ENCODE measurements at places on chromosomes 4 and X.
A peak's percentile ranks its signal among the peaks of the same experiment; 100 is the strongest.

GRCh38 chrX:42096265-42096920 lies 173.0 kb upstream of the CASK start:
- DNase-seq, result peak; percentile 84

DNA sequence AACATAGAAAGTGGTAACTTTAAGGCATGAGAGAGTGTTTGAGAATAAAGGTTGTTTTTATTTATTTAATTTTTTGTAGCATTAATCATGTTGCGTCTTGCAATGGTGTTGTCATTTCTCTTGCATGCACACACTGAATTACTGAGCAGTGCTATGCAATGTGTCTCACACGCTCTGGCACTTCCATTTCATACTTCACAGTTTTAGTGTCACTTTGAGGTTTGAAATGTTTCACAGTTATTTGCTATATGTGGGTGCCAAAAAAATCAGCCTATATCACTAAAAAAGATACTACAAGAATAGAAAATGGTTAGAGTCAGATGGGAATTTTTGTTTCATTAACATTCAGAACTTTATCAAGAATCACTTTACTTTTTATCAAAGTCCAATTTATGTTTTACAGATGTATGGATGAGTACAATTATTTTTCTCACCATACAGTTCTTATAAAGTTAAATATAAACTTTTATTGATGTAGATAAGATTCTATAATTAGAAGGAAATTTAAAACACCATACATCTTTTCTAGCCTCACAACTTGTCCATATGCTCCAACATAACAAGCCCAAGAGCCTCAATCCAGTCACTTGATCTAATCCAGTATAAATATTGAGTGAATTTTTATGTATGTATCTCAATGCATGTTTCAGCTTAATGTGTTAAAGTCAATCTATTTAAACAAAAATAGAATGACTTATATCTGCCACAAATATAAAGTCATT lies 114.0 kb downstream of the IQCM start:
- no peak for DNase-seq

- DNase-seq, result peak; percentile 66
These were observed 533.9 kb downstream of the FSTL5 start for GRCh38 chr4:161629694-161630441.

- peak; percentile 44 for DNase-seq
These were observed 106.8 kb upstream of the MAGEA10 start for GRCh38 chrX:152245213-152245612.

DNA sequence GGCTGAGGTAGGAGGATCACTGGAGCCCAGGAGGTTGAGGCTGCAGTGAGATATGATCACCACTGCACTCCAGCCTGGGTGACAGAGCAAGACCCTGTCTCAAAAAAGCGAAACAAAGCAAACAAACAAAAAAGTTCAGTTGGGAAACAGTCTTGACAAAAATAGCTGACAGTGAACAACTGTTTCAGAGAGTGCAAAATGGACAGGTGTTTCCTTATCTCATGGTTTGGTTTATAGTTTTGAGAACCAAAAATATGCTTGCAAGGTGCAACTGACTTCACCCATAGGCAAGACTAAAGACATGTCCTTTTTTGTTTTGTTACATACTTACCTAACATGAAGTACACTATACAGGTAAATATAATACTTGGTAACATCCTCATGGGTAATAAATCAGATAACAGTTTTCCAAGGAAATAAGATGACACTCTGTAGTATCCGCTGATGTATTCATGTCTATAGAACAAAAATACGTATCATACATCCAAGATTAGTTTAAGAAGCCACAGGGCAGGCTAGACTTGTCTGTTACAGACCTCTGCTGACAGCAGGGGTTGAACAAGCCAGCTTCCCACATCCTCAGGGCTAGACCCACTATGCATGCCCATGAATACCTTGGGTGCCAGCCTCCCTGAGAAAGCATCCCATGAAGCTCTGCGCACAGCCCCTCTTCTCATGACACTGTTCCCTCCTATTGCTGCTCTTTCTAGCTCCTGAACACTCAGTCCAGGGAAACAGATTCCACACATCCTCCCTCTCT lies 59.3 kb downstream of the ABCG2 start:
- DNase-seq, result no peak

- DNase-seq, result no peak
These were observed 215.3 kb upstream of the AR start for GRCh38 chrX:67328476-67328875.

DNA sequence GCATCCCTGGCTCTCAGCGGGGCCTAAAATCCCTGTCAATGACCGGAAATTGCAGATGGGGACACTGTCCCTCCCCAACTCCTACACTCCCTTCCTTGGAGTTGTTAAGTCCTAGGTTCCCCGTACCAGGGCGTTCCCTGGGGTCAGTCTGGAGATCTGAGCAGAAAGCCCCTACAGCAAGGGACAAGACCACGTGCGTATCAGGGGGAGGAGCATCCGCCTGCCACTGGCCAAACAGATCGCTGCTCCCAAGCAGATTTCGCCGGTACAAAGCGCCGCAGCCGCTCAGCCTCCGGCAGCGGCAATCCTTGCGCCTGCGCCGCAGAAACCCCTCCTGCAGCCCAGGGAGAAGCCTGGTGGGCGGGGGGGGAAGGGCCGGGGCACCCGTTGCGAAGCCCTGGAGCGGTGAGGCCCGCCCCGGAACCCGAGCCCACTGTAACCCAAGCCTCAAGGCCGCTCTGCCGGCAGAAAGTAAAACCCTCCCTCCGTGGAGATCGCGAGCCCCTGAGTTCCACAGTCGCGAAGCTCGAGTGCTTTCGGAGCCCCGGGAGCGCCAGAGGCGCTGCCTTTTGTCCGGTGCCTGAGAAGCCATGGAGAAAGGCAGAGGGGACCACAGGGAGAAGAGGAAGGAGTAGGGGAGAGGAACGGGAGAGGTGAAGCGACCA lies 2.7 kb downstream of the CRMP1 start:
- DNase-seq, result peak; percentile 92

DNA sequence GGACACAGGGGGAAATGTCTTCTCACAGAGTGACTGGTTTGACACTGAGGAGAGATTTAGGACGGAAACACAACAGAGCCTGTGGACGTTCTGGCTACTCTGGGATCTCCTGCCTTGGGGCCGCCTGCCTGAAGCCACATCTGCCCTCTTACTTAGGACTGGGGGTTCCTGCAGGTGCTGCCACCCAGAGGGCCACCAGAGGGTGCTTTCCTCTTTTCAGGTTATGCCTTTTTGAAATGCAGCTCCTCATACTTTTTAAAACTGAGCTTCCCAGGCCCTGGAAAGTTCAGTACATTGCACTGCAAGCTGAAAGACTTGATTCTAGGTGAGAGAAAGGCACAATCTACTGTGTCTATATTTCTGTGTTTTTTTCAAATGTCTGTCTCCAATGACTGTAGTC lies 92.2 kb upstream of the PGRMC2 start:
- peak; percentile 60 for DNase-seq

DNA sequence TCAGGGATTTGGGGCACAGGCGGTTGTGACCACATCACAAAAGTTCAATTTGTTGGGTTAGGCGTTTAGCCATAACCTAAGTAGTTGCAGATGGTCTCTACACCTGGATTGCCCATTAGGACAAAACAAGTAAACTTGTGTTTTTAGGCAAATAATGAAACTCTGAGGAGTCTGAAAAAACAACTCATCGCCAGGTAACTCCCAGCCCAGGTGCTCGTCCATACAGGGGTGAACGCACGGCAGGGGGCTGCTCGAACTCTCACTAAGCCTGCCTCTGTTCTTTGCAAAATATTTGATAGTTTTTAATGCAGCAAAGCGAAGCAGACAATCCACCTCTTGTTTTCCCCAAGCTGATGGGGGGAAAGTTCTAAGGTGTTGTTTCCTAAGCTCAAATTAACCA lies 559 bp upstream of the RHOH start:
- no peak for DNase-seq

DNA sequence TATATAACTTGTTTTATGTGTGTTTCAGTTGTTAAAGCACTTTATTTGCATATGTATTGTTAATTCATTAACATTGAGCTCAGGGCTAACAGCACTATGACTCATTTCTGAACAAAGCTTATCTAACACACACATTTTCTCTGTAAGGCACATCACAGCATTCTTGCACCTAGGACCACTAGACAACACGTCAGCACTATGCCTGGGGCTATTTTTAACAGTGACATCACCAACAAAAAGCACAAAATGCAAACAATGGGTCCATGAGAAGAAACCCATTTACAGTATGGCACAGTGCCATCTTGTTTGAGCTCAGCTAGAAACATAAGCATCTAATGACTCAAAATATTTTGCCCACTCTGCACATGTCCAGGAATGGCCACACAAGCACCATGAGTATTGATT lies 124.4 kb downstream of the RELL1 start:
- DNase-seq, result no peak

DNA sequence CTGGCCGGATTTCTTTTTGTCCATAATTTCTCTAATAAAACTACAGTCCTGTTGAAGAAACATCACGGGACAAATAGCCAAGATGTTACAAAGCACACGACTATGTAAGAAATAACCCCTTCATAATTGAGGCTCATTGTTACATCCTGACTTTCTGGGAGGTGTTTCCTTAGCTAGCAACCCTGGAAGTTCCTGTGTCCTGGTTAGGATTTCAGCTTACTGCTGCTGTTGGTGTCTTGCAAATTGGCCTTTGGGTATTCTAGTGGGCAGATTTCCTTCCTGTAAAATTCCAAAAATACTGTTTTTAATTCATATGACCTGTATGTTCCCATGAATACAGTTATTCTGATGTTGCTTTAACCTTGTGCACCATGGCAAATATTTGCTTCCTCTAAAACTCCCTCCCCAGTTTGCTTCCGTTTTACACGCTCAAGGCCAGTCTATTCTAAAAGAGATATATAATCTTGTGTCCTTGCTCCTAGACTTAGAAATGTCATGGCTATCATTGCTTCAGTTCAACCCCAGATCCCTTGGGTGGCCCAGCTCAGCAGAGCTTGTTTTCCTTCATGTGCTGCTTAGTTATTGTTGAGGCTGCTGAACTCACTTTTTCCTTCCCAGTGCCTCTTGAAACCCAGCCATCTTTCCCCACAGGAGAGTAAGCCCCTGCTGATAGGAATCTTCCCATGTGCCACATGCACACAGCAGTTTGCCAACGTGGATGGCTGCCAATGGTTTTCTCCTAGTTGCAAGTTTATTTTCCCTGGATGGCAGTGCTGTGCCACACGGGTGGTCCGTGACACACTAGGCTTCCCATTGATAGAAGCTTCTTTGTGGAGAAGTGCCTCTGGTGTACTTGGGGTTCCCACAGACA lies 75.8 kb downstream of the TSPAN7 start:
- no peak for DNase-seq

DNA sequence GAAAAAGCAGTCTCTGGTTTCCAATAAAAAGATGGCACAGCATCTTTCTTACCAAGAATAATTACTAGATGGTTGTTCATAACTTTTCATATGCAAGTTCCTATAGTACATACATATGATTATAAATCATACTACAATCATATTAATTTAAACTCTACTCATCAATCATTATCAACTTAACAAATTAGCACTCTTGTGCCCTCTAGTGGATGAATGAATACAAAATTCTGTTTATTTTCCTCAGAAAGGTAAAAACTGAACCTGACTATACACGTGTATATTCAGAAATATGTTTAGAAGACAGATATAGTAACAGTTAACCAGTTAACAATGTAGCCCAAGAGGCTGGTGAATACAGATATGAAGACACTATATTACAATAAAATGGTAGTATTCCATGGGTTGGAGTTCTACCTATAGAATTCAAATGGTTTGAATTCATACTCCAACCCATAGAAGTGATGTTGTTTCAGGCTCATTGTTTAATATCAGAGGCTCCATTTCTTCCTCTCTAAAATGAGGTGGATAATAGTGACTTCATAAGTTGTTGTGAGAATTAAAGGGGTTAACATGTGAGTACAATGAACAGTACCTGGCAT lies 100.0 kb downstream of the ADAMTS3 start:
- DNase-seq, result no peak

DNA sequence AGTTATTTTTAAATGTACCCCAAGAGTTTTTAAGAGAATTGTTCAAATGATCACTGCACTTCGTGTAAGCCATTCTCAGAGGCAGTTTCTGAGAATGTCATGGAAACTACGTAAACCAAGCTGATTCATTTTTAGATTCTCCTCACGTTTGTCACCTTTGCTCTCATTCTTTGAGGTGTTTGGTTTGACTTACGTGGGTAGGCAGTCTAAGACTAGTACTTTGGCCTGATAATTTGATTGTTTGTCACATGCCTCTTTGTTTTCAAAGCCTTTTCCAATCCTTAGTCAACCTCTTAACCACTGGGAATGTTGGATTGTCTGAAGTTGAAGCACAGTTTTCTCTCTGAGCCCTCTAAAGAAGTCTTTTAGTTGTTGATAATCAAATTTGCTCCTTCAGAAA lies 10.5 kb downstream of the SEPTIN11 start:
- no peak for DNase-seq

GRCh38 chrX:38652934-38653442 lies 91.6 kb downstream of the TSPAN7 start:
- DNase-seq, result no peak

GRCh38 chr4:92128676-92129075 lies 175.1 kb upstream of the GRID2 start:
- no peak for DNase-seq

- DNase-seq, result no peak
These were observed 874.3 kb upstream of the INTU start for GRCh38 chr4:126758493-126758892.

DNA sequence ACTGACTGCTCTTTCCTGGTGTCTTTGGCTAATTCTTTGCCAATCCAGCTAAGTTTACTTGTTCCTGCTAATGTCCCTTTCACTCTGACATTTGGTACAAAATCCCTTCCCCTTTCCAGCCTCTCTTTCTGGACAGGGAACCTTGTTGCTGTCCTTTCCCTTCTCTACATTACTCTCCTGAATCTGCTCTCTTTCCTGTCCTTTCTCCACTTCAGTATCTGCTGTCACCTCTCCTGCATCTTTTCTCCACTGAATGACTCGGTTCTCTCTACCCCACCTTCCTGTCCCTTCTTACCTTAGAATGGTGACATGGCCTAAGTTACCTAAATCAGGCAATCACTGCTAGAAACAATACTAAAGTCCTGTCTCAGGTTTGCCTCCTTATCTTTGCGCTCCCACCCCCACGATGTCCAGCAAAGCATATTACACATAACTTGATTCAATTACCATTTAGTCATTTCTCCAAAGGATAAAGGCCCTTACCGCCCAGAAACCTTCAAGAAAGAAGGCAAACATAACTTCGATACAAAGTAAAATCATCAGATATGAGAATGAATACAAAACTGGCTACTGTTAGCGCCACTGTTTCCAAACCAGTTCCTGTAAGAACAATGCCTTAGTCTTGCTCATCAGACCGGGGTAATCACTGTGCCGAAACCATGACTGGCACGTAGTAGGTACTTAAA lies 890 bp downstream of the BOD1L1 start:
- DNase-seq, result no peak

GRCh38 chrX:77788050-77788449 lies 2.0 kb upstream of the ATRX start:
- no peak for DNase-seq

- no peak for DNase-seq
These were observed 11.9 kb upstream of the UBE2K start for GRCh38 chr4:39685990-39686389.

DNA sequence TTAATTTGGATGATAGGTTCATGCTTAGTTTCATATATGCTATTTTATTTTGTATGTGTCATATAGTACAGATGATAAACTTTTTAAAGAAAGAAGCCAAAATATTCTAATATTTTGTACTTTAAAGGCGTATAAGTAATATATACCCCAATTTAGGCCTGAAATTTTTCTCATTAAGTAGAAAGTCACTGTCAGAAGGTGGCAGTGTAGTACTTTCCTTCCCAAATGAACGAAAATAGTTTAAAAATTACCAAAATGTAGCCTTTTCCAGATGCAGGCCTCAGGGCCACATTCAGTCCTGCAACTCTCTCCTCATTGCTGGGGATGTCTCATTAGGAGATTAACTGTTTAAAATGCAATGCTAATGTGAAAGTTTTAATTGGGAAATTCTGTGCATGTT lies 1263.6 kb downstream of the C4orf33 start:
- no peak for DNase-seq
